ENCODE measurements at places on chromosomes 7 and 10.
A peak's percentile ranks its signal among the peaks of the same experiment; 100 is the strongest.

DNA sequence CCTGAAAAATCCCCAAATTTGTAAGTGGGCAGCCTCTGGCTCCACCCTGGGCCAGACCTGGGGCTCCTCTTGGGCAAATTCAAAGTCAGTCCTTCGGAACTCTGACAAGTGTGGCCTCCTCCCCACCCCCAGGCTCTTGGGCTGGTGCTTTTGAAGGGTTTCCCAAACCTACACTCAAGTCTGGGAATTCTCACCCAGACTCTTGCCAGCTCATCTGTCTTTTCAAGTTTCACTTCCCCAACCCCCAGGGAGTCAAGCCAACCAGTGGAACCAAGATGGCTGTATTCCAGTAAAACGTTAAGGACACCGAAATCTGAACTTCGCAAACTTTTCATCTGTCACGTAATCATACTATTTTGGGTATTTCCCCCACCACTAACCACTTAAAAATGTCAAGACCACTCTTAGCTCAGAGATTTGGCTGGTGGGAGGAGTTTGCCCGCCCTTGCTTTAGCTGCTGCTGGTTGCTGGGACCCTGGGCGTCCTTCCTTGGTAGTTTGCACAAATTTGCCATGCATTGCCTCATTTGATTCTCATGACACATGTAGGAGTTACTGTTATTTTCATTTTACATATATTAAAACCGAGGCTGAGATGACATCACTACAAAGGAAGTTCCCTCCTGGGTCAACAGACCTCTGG is 1.7 kb upstream of the MYO1G start:
- no peak for DNase-seq

DNA sequence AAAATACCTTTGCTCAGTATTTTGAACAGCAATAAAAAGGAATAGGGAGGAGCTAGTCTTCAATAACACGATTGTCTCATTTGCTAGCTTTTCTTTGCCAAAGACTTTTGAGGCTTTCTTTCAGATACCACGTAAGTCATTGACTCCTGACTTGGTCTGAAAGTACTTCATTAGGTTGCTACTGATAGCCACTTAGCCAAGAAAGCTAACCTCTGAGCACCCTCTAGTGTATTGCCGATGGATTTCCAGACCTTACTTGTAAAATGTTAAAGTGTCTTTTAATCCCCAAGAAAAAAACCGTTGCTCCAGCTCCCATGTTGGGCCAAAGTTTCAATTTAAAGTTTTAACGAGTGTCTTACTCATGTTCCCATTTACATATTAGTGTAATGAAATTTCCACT is 63.4 kb upstream of the STRIP2 start:
- DNase-seq = no peak

GRCh38 chr7:55187701-55188491 is 169.1 kb downstream of the EGFR start:
- DNase-seq = no peak

- DNase-seq = no peak
Observed at GRCh38 chr7:104993217-104993862, 20.7 kb upstream of the KMT2E start.

DNA sequence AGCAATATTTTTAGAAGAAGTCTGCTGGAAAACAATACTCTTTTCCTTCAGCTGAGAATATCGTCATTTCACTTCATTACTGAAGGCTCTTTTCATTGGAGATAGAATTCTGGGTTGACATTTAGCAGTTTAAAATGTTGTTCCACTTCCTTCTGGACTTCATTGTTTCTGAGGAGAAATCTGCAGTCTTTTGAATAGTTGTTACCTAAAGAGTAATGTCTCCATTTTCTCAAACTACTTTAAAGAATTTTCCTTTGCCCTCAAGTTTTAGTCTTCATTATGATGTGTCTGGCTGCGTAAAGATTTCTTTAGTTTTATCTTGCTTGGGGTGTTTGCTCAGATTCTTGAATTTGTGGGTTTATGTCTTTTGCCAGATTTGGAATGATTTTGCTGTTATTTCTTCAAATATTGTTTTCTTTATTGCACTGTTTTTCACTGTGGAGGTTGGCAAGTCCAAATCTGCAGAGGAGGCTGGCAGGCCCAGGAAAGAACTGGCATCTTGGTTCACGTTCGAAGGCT is 136.3 kb downstream of the DNAJB6 start:
- no peak for DNase-seq

DNA sequence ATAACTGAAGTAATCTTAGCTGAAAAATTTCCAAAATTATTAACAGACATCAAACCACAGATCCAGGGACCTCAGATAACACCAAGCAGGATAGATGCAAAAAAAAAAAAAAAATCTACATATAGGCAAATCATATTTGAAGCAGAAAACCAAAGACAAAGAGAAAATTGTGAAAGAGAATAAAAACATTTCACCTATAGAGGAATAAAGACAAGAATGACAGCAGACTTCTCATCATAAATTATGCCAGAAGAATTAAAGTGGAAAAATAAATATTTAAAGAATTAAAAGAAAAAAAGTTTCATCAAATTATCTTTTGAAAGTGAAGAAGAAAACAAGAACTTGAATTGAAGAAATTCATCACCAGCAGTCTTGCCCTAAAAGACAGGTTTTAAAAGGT is 467.5 kb downstream of the GPAM start:
- no peak for DNase-seq

DNA sequence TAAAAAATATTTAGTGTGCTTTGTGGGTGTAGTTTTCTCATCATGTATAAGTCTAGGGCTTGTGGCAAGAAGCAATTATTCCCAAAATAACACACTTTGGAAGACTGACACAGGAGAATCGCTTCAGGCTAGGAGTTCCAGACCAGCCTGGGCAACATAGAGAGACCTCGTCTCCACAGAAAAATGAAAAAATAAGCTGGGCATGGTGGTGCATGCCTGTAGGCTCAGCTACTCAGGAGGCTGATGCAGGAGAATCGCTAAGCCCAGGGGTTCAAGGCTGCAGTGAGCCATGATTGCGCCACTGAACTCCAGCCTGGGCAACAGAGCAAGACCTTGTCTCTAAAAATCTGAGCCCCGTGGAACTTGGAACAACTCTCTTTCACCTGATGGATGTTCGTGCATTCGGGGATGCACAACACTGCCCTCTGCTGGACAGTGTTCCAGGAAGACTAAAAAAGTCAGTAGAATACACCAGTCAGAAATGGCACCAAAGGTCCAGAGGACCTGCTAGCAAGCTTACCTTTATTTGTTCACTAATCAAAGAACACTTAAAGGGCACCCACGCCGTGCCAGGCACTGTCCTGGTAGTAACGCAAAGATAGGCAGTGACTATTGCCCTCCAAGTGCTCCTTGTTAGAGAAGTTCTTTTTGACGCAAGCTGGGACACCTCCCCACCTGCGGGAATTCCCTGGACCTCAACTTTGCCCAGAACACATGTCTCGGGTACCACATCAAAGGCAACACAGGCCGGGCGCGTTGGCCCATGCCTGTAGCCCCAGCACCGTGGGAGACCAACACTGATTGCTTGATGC is 81.9 kb upstream of the CALN1 start:
- DNase-seq = peak; percentile 8

DNA sequence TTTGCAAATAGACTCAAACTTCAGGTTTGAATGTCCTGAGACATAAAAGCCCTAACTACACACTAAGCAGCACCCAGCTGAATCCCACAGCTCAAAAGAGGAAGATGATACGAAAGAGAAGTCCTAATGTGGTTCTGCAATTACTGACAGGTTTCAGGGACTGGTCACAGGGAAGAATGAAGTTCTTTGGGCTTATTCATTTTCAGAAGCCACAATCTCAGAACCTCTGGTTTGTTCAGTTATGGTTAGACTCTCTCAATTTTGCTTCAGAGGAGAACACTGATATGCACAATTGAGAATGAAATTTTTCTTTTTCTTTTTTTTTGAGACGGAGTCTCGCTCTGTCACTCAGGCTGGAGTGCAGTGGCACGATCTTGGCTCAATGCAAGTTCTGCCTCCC is 94.6 kb upstream of the FAM180A start:
- DNase-seq = no peak

GRCh38 chr10:79070606-79071395 is 2.0 kb downstream of the ZMIZ1 start:
- no peak for DNase-seq

GRCh38 chr7:157688533-157689268 is 351.9 kb downstream of the DNAJB6 start:
- DNase-seq = no peak

GRCh38 chr7:147079083-147079482 is 962.5 kb downstream of the CNTNAP2 start:
- DNase-seq = no peak

- DNase-seq = no peak
Observed at GRCh38 chr10:21813946-21814345, 189.6 kb downstream of the DNAJC1 start.

DNA sequence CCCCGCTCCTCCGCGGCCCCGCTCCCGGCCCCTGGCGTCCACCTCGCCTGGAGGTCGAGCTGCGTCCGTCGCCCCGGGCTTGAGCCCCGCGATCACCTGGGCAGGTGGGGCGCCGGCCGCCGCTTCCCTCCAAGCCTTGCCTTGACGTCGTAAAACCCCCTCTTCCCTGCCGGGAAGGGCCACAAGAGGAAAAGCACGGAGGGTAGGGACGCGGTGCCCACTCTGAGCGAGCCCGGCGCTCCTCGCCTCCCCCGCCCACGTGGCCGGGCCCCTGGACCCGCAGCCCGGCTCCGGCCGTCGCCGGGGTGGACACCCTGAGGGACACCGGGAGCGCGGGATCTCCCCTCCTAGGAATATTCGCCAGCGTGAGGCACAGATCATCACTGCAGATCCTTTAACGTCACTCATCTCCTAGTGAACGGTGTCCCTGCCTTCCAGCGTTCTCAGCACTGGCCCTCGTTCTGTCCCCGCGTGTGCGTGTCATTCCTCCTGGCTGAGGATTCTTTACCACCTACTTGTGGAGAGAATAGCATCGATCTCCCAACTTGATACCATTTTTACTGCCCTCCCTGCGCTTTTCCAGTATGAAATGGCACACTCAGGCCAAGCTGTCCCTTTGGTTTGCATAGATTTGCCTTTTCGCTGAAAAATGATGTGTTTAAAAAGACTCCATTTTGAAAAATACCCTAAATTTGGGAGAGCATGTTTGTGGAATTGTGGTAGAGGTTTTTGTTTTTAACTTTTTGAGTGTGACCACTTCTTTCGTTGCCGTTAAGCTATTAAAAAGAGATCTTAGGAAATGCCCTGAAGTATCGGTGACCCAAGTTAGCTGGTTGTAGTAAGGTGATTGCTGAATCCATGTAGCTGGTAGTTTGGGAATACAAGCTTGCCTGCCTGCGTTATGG is 649 bp downstream of the ACTR3B start:
- DNase-seq = no peak

- no peak for DNase-seq
Observed at GRCh38 chr10:34526186-34526585, 288.9 kb downstream of the PARD3 start.

DNA sequence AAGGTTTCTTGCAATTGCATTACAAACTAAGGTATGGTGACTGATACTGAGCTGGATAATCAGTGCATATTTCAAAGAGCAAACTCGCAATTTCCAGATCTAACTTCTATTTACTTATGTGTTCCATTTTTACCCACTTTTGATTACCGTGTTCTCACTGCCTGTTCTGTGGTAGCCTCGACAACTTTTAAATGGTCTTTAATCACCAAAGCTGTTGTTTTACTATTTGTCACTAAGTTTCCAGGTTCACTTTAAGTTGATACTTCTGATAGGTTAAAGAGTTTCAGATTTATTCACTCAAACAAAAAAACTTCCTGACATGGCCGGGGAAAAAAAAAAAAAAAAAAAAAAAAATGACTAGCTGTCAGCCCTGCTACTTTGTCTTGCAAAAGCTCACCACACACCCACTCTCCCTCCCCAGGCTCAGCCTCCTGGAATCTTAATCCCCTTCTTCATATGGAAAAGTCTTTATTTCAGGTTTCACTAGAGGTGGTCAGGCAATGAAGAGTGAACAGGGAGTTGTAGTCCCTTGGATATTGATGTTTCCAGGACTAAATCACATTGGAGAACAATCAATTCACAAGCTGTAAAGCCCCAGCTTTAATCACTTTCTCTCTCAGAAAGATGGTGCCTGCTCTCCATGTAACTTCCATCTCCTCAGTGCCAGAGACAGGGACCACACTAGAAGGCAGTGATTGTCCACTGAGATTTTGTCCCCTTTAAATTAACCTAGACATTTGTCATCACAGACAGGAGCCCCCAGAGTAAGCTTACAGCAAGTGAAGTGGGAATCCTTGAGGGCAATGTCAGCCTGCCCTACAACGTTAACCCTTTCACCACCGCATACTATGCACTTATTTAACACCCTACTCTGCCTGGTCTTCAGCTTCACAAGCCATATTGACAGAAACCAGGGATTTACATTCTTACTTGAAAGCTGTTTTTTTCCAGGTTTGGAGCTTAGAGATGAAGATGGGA is 749.1 kb upstream of the SORCS1 start:
- no peak for DNase-seq

- DNase-seq = no peak
Observed at GRCh38 chr10:123795846-123796590, 95.6 kb downstream of the CPXM2 start.

DNA sequence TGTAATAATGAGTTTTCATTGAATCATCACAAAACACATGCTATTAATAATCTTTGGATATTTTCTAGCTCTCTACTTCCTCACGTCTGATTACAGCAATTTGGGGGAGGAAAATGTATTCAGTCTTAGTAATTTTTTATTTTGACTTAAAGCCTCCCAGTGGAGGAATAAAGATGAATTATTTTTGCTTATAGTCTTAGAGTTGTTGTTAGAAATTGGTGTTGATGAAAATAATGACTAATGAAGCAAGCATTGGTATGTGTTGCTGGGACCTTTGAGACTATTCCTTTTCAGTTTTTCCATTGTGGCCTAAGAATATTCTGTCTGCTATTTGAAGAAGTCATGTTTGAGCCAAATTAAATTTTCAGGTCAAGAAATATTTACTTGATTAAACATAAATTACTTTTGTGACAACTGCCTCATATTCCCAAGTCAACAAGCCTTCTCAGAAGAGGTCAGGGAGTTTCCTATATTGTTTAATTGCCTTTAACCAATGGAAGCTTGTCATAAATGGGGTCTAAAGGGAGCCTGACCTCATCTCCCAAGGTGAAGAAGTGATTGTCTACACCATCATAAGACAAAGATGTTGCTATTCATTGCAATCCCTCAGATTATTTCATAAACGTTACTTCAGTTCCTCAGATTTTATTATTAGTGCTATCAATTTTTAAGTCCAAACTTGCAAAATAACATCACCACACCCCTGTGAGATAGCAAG is 90.0 kb downstream of the ST7 start:
- DNase-seq = no peak

GRCh38 chr7:117531595-117532244 is 51.9 kb downstream of the CFTR start:
- DNase-seq = no peak

- no peak for DNase-seq
Observed at GRCh38 chr7:134532180-134532953, 5.0 kb downstream of the AKR1B10 start.

GRCh38 chr10:113158183-113158582 is 208.1 kb downstream of the TCF7L2 start:
- no peak for DNase-seq

DNA sequence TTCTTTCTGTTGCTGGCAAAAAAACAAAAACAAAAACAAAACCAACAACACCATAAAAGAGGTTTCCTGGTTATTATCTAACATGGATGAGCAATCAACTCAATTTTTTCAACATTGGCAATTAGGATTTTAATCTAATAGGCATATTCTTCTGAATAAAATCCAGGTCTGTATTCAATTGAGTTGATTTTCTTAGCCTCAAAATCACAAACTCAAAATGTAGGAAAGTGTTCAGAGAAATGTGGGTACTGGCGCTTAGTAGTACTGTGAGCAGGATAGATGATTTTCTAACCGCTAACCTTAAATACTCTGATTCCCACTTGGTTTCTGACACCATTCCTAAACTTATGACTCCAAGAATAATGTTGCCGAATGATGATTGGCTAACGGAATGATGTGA is 5.6 kb downstream of the WNT16 start:
- no peak for DNase-seq

- no peak for DNase-seq
Observed at GRCh38 chr7:39683216-39683845, 60.0 kb downstream of the RALA start.

Data from stimulated activated CD4-positive, alpha-beta T cell treated with anti-CD3 and anti-CD28 coated beads, Interleukin-2, amount 100 ng/mL, for 4 hours (primary cell).